ENCODE measurements at places on chromosomes 16 and 17.

GRCh38 chr17:80789356-80789902, 202.2 kb upstream of the CHMP6 start:
- no peak for DNase-seq

- DNase-seq = no peak
These were observed 41.9 kb upstream of the ENDOV start for GRCh38 chr17:80372922-80373570.

- DNase-seq = no peak
These were observed 423 bp upstream of the ASGR2 start for GRCh38 chr17:7114875-7115614.

- no peak for DNase-seq
These were observed 14.1 kb upstream of the SPATA32 start for GRCh38 chr17:45276031-45276430.

GRCh38 chr16:69555437-69555836, 10.3 kb upstream of the NFAT5 start:
- DNase-seq = no peak

DNA sequence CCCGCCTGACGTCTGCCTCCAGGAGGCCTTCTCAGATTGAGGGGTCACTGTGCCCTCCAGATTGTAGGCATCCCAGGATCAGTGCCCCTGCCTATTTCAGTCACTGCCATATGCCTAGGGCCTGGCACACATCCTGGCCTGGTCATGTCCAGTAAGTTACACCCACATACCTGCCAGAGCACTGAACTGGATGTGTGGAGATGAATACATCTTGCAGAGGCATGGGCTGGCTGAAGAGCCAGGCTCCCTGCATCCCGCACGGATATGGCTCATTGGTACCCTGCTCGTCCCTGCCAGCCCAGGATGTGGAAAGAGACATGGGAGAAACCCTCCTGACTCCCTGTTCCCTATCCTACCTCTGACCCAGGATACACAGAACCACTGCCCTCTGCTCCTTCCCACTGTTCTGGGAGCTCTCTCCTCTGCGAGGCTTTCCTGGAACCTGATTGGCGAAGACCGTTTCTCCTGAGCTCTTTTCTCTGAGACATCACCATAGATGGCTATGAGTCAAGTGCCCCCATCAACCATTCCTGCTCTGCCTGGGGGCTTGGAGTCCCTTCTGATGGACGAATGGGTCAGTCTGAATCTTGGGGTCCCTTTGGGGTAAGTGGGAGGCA, 40.0 kb upstream of the TAC4 start:
- no peak for DNase-seq

DNA sequence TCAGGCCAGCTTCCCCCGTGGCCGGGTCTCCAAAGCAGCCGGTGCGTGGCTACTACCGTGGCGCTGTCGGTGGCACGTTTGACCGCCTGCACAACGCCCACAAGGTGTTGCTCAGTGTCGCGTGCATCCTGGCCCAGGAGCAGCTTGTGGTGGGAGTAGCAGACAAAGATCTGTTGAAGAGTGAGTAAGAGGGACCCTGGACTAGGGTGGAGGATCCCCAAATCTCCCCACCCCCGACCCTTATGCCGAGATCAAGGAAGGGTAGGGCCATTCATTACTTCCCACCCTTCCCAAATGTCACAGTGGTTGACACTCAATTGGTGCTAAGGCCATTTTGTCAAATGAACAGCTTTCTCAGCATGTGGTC, 1.2 kb downstream of the COASY start:
- DNase-seq = no peak

DNA sequence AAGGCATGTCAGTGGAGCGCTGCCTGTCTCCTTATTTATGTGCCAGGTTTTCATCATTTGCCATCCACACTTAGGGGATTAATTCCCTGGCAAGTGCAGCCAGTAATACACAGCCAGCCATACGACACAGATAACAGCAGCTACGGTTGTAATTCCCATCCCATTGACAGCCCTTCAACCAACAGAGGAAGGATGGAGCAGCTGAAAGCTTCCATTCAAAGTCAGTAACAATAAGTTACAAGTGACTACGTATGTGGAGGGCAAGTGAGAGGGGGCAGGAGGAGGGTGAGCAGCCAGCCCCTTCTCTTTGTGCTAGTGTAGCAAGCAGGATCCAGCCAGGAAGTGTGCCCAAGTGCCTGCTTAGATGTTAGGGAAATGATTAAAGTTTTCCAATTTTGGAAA, 53.8 kb upstream of the LYRM9 start:
- no peak for DNase-seq

DNA sequence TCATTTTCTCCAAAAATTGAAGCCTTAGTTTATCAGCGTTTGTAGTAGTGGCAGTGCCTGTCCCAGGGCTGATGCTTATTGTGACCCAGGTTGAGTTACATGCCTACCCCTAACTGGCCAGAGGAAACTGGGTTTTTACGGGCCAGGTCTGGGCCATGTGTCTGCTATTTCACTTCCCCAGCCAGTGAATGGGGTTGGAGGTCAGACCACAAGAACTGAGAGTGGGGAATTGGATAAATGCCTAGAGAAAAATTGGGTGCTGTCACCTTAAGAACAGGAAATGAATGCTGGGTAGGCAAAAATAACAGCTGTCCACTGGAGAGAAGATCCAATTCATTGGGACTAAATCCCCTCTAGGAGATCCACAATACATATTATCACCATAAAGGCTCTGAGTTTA, 5.2 kb downstream of the ADPRM start:
- DNase-seq = no peak

DNA sequence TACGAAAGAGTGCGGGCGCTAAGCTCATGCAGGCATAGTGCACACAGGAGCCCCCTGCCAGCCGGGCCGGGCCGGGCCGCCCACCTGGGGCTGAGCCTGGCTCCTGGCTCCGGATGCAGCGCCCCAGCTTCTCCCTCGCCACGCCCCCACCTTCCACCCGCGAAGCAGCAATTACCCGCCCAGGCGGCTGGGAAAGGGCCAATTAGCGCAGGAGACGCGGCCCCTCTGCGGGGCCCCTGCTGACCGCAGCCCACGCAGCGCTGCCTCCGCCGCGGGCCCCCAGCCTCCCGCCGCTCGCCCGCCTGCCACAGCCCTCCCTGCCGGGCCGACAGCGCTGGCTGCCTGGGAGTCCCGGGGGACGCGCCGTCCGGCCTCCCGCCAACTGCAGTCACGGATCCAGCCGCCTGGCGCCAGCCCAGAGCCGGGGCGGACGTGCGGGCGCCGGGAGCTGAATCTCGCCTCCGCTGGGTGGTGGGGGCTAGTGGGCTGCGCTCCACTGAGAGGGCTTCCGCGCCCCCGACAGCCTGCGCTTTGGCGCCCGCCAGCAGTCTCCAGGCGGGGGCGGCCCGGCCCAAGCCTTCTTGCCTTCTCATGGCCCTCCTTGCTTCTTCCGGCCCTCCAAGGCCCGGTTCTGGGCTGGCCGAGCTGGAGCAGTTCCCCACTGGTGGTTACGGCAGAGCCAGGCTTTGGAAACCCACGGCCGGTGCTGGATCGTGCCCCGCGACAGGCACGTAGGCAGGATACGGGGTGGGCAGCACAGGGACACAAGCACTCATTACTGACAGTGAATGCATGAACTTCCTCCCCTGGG, 14.9 kb upstream of the CBFB start:
- DNase-seq = peak; percentile 88

GRCh38 chr17:58703137-58703915, 10.9 kb downstream of the RAD51C start:
- DNase-seq = no peak

DNA sequence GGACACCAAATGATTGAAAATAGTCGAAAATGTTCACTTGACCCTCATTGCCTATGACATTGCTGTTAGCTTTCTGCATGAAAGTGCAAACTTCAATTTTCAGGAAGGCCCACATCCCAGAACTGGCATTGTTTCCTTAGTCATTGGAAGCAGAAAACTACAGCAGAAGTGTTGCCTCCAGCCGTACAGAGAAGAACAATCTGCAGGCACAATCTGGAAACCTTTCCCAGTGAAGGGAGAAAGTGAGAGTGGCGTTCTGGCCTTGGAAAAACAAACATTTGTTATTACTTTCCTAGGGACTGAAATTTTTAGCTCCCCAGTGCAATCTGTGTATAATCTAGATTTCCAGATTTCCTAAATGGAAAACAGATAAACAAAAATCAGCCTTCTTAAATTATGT, 529.5 kb upstream of the RBFOX1 start:
- no peak for DNase-seq

DNA sequence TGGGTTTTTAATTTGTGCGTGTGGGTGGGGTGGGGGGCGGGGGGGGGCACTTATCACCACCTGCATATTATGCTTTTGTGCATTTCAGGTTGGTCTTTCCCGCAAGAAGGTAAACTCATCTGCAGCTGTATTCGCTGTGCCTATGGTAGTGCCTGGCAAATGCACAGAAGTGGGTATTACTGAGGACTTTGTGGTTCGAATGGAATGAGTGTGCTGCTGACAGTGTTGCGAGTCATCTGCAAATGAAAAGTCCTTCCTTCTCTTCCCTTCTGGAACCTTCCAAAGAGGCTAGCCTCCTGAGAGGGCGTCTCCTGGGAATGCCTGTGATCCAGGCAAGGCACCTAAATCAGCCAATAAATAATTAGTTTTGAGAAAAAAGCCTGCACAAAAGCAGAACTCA, 532.9 kb downstream of the MAF start:
- DNase-seq = no peak

DNA sequence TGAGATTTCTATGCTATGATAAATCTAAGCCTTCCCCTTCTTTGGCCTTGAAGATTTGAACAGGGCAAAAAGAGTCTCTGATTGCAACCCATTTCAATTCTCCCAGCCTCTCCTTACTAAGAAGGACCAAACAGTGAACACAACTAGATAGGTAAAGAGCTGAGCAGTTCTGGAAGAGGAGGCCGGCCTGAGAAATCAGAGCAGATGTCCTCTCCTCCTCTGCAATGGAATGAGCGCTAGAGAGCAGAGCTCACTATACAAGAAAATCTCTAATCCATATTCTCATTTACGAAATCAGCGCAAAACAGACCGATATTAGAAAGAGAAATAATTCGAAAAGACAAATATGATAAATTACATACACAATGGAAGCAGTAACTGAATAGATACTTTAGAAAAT, 124.2 kb downstream of the CDK5R1 start:
- no peak for DNase-seq

GRCh38 chr16:77596261-77596660, 126.1 kb upstream of the NUDT7 start:
- no peak for DNase-seq

- peak; percentile 43 for DNase-seq
These were observed 119.7 kb upstream of the MYOCD start for GRCh38 chr17:12545877-12546513.

DNA sequence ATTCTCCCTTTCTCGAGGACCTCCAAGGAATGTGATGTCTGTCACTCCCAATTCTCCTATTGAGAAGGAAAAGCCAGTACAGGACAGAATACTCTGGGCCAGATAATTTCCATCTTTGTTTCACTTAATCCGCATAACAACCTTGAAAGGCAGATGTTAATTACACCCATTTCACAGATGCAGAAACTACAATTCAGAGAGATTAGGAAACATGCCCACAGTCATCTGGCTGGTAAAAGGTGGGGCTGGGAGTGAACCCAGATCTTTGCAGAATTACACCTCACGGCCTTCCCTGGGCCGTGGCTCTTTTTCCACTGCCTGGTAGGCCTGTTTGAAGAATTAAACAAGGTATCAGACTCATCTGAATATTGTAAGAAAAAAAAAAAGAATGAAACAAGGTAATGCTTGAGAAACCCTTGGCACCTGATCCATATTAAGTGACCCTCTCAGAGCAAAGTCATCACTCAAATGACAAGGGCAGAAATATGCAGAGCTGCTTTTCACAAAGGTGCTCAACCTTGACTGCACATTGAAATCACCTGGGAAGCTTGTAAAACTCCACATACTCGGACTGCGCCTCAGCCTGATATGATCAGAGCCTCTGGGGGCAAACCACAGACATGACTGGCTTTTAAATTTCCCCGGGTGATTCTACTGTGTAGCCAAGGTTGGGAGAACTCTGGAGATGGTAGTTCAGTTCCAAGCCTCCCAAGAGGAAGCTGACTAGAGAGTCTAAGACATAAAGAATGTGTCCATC, 16.6 kb upstream of the G6PC1 start:
- DNase-seq = no peak

- peak; percentile 69 for DNase-seq
These were observed 682.1 kb upstream of the SOX9 start for GRCh38 chr17:71438631-71439146.

- no peak for DNase-seq
These were observed 463 bp downstream of the TOP2A start for GRCh38 chr17:40417258-40417608.

DNA sequence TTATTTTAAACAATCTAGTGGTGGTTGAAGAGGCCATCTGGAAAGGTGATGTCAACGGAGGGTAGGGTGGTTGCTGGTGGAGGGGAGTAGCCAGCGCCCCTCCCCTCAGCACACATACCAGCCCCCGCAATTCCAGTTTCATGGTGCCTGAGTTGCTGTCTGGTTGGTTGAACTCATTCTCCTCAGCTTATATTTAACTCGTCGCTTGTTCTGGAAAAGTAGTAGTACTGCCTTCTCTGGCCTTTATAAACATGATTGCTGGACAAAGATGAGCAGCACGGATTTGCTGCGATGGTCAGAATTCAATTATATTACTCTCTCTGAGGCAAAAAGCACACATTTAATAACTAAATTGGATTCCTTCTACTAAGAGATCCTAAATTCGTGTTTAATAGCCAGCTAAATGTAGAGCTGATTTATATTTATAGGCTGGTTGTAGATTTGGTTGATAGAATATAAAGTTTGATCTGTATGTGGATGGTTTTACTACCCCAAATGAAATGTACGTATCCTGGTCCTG, 238.0 kb upstream of the TBX2 start:
- DNase-seq = no peak

DNA sequence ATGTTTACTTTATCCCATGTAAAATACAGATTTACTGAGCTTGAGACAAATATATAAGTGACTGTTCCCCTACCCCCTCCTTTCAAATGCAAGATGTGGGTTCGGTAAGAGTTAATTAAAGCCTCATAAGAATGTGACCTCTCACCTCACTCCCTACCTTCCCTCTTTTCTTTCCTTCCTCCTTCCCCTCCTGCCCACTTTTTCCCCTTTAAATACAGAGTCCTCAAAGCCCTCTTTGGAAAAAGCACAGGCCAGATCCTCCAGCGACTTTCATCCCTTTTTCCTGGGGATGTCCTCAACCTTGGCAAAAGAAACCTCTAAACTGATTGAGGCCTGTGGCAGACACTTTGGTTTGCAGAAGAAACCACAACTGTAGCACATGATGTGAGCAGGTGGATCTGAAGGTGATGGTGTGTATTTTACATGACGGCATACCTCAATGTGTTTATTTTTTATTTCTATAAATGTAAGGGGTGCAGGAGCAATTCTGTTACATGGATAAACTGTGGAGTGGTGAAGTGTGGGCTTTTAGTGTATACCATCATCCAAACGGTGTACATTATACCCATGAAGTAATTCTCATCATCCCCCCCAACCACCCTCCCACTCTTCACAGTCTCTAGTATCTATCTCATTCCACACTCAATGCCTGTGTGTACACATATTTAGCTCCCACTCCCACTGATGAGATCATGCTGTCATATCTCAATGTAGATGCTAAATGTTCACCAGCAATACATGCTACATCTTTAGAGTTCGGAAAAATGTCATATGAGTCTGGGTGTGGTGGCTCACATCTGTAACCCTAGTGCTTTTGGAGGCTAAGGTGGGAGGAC, 77.7 kb downstream of the XYLT1 start:
- no peak for DNase-seq

- no peak for DNase-seq
These were observed 372.8 kb downstream of the TOX3 start for GRCh38 chr16:52174168-52174567.

Data from right lung (tissue), 10 donors.